IPS DF 6.9 (cell line): ENCODE measurements at places on chromosomes 5 and 9.

GRCh38 chr9:93451849-93452709, 594 bp downstream of the FAM120A start:
- H3K36me3 ChIP-seq, result peaks cover 5% of the 10 kb centered on the region; the same call in 1 of the 2 replicates
- H3K27me3 ChIP-seq, result no peaks in the 10 kb centered on the region
- H3K4me3 ChIP-seq, result peak overlapping the region; percentile 61
- no peaks in the 10 kb centered on the region for H3K4me1 ChIP-seq
- no peak for DNase-seq
- H3K27ac ChIP-seq, result no peak overlapping the region

GRCh38 chr9:101536351-101536750, 2.7 kb downstream of the RNF20 start:
- no peaks in the 10 kb centered on the region; the same call in 1 of the 2 replicates for H3K36me3 ChIP-seq
- H3K27ac ChIP-seq, result no peak overlapping the region
- H3K4me3 ChIP-seq, result no peak overlapping the region
- no peaks in the 10 kb centered on the region for H3K4me1 ChIP-seq
- DNase-seq, result no peak

DNA sequence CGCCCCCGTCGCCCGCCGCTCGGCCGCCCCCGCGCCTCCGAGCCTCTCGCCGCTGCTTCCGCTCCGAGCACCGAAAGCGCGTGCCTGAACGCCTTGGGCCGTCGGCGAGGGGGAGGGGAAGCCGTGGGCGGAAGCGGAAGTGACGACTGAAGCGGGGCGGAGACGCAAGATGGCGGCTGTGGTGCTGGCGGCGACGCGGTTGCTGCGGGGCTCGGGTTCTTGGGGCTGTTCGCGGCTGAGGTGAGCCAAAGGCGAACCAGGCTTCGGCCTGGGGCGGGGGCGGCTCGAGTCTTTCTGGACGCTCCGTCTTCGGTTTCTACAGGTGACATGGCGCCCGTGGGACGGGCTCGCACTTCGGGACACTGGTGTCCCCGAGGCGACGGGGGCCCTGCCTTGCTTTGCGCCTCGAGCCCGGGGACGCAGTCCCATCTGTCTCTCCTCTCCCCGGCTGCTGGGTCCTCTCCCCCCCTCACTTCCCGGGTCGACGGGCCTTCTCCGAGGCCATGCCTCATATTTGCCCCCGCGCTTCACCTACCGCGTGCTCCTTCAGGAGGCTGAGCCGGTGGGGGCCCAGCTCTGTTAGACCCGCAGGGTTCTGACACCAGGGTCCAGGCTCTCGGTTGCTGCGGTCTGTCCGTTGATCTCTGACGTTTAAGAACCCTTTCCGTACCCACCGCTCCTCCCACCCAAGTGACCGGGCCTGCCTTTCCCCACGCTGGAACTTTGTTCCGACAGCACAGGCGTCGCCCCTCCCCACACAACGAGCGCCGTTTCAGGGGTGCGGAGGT, at the start of the genes ENTR1 and PMPCA:
ENTR1 (minus strand) TSS at position 115 of the 788 bp plus-strand sequence. CDS start 217 bp downstream, outside the sequence.
PMPCA (plus strand) TSS at position 159 of the 788 bp plus-strand sequence; CDS start at position 170, 11 bp downstream.
- peak; percentile 60 for DNase-seq
- H3K27ac ChIP-seq, result no peak within 1 kb of the TSS
- no peaks in the 10 kb centered on the region; the same call in 1 of the 2 replicates for H3K4me1 ChIP-seq
- no peaks in the 10 kb centered on the region for H3K27me3 ChIP-seq

DNA sequence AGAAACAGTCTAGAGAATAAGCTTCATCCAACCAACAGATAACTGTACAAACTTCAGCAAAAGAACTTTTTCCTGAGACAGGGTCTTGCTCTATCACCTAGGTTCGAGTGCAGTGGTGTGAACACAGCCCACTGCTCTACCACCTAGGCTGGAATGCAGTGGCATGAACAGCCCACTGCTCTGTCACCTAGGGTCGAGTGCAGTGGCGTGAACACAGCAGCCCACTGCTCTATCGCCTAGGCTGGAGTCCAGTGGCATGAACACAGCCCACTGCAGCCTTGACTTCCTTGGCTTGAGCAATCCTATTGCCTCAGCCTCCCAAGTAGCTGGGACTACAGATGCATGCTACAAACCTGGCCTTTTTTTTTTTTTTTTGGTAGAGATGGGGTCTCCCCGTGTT, 43.4 kb downstream of the ERMP1 start:
- no peak overlapping the region for H3K27ac ChIP-seq
- no peaks in the 10 kb centered on the region for H3K4me1 ChIP-seq
- no peak for DNase-seq
- no peaks in the 10 kb centered on the region for H3K27me3 ChIP-seq
- H3K36me3 ChIP-seq, result 0 out of 2 replicates have a peak, but pooled peaks cover 4% of the 10 kb centered on the region
- H3K4me3 ChIP-seq, result no peak overlapping the region

GRCh38 chr5:129120158-129120581, 25.6 kb downstream of the ISOC1 start:
- H3K27me3 ChIP-seq, result no peaks in the 10 kb centered on the region
- no peak overlapping the region for H3K4me3 ChIP-seq
- no peak overlapping the region for H3K27ac ChIP-seq
- no peak for DNase-seq
- no peaks in the 10 kb centered on the region for H3K4me1 ChIP-seq
- no peaks in the 10 kb centered on the region for H3K36me3 ChIP-seq
